Astrocyte of the cerebellum (primary cell): ENCODE measurements at places on chromosomes 3 and 15.

- no peak for DNase-seq
Measured at GRCh38 chr3:42080453-42080872, 10.7 kb upstream of the TRAK1 start.

DNA sequence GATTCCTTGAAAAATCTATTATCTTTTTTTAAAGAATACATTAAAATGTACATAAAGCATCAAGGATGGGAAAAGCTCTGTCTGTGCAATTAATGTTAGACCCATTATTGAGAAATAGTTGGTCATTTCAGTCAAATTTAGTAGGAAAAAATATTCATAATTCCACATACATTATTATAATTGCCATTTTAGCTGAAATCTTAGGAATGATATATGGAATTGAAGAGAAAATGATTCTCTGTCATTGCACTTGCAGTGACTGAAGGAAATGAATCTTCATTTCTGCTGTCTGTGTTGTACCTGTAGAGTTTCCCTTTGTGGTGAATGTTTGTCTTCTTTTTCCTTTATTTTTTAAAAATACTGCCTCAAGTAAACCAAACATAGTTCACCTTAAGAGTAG, 473.9 kb downstream of the C3orf38 start:
- no peak for DNase-seq

GRCh38 chr3:459311-459670, 262.7 kb downstream of the CHL1 start:
- no peak for DNase-seq

- DNase-seq: no peak
Measured at GRCh38 chr3:190912736-190913135, 50.2 kb upstream of the GMNC start.

- no peak for DNase-seq
Measured at GRCh38 chr15:73049564-73050215, 2.6 kb upstream of the NEO1 start.

GRCh38 chr15:69576948-69577351, 124.3 kb downstream of the RPLP1 start:
- no peak for DNase-seq

DNA sequence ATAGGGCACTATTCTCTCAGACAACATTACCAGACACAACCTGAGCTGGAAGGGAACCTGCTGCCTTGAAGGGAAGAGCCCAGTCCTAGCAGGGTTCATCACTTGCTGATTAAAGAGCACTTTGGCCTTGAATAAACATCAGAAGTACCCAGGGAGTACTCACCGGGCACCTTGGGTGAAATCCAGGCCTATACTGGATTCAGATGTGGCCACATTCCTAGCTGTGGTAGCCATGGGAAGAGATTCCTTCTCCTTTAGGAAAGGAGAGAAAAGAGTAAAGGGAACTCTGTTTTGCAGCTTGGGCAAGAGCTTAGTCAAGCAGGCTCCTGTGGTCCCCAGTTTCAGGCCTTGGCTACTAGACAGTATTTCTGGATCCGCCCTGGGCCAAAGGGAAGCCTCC, 195.0 kb downstream of the SPATA16 start:
- DNase-seq: no peak

DNA sequence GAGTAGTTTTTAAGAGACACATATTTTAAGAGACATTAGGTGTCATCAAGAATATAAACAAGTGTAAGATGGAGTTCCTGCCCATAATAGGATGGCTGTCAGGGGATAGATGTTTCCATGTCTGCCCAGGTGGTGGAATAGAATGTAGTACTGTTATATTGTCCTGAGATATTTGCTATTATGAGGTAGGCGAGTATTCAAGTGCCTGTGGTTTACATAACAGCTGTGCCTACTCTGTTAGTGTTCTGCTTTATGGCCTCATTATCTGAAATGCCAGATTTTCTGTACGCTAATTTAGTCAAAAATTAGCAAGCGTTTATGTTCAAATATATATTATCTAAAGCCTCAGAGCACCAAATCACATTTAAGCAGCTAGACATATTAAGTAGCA, 360.2 kb upstream of the ROPN1 start:
- DNase-seq: no peak

- DNase-seq: no peak
Measured at GRCh38 chr3:195085356-195086130, 185.4 kb downstream of the XXYLT1 start.

DNA sequence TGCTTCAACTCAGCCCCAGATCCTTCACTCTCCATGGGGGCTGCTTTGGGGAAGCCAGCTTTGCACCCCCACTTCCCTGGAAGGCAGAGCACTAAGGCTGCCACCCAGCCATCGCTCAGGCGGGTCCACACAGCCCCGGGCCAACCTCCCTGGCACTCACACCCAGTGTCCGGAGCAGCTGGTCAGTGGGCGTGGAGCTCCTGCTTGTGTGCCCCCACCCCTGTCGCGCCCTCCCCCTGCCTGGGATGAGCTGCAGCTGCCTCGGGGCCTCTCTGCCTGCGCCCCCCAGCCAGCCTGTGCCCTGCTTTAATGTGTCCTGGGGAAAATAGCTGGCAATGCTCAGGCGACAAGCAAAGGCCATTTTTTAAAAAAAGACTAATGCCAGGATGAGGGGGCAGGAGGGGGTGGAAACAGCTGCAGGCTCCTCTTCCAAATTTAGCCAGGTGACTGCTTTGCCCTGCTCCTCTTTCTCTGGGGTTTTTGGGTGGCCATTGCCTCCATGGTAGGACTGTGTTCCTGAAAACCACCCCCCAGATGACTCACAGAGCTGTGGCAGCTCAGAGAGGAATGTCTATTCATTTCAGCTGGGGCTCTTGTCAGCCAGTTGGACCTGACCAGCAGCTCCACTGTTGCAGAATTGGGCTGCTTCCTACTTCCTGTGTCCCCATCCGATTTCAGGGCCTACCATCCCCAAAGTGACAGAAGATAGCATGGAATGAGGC, 65.0 kb downstream of the CEMIP start:
- DNase-seq: no peak

DNA sequence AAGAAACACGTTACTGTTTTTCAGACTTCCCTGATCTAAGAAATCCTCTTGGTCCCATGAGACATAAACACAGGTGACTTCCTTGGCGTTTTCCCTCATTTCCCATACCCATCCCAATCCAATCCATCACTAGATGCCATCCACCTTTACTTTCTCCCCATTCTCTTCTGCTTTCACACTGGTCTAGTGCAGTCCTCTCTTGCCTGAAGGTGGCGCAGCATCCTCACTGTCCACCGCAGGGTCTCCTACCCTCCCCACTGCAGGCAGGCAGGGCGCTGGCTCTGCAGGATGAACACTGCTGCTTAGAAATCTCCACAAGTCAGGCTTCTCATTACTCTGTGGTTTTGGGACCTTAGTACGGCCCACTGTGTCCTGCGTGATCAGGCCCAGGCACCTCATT, 58.2 kb downstream of the RAB7A start:
- no peak for DNase-seq

- DNase-seq: no peak
Measured at GRCh38 chr3:77667901-77668300, 628.0 kb downstream of the ROBO2 start.

- no peak for DNase-seq
Measured at GRCh38 chr3:46599590-46599989, 12.7 kb upstream of the FAM240A start.

GRCh38 chr3:16795581-16795980, 89.2 kb upstream of the PLCL2 start:
- DNase-seq: no peak

GRCh38 chr15:90660195-90660998, 56.7 kb upstream of the BLM start:
- DNase-seq: peak; percentile 73

- no peak for DNase-seq
Measured at GRCh38 chr3:123638936-123639689, 54.3 kb upstream of the HACD2 start.

- no peak for DNase-seq
Measured at GRCh38 chr3:113623811-113624210, 72.6 kb downstream of the USF3 start.

DNA sequence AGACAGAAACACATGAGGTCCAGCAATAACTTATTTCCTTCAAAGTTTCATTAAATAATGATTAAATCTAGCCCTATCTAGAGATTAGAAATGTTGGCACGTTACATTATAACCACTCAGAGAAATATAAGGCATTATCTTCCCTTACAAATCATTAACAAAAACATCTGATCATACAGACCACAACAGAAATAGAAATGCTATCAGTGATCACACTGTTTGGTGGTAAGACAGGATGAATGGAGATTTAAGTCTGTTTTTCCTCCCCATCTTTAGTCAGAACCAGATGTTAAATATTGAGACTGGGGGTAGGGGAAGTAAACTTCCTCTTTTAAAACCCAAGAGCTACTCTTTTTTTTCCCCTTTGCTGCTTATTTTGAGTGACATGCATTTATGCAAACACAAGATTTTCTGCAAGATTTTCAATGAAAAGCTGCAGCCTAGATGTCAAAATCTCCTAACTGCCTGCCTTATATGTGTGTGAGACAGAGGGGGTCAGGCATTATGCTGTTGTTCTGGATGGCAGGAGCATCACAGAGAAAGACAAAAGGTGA, 70.4 kb downstream of the CBLB start:
- no peak for DNase-seq

- no peak for DNase-seq
Measured at GRCh38 chr15:78788016-78788660, 23.1 kb downstream of the ADAMTS7 start.

DNA sequence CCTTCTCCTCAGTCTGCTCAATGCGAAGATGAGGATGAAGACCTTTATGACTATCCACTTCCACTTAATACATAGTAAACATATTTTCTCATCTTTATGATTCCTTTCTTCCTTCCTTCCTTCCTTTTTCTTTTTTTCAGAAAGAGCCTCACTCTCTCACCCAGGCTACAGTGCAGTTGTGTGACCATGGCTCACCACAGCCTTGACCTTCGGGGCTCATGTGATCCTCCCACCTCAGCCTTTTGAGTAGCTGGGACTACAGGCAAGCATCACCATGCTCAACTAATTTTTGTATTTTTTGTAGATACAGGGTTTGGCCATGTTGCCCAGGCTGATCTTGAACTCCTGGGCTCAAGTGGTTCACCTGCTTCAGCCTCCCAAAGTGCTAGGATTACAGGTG, 52.0 kb upstream of the RAP2B start:
- no peak for DNase-seq

- no peak for DNase-seq
Measured at GRCh38 chr3:138356730-138357405, 8.5 kb downstream of the MRAS start.

DNA sequence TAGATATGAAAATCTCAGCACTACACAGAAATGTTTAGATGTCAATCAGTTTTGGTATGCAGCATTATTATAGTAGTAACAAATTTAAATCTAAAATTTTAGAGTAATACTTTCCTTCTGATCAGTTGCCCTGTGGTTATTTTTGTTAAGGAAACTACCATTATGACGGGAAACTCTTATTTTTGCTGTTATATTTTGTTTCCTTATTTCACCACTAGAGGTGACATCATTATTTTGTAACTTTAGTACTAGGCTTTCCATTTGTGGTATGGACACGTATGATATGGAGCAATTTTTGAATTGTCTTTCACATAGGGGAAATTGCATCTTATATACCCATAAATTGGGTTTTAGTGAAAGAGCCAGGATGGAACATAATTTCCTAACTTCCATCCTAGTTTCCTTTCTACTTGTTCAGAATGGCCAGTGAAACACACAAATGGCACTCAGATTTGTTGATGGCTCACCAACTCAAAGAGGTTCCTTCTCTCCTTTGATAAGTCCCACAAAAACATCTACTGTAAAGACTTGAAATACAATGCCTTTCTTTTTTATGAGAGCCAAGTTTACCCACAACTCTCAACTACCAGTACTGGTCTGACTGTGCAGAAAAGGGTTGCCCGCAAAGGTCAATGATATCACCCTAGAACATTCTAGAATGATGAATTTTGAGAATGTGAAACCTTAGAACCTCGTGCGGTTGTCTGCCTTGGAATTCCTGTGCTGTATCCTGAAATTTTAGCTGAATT, 19.4 kb upstream of the PPP4R2 start:
- no peak for DNase-seq

DNA sequence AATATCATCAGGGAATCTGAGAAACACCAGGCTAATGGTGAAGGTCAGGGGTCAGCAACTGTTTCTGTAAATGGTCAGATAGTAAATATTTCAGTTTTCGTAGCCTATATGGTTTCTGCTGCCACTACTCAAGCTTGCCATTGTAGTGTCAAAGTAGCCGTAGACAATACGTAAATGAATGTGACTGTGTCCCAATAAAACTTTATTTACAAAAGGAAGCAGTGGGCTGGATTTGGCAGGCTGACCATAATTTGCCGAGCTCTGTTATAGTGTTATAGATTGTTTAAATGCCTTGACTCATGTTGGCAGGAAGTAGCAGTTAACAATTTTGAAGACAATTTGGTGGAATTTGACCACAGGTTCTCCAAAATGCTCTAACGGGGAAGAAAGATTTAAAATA, 548.2 kb downstream of the FOXP1 start:
- peak; percentile 27 for DNase-seq

DNA sequence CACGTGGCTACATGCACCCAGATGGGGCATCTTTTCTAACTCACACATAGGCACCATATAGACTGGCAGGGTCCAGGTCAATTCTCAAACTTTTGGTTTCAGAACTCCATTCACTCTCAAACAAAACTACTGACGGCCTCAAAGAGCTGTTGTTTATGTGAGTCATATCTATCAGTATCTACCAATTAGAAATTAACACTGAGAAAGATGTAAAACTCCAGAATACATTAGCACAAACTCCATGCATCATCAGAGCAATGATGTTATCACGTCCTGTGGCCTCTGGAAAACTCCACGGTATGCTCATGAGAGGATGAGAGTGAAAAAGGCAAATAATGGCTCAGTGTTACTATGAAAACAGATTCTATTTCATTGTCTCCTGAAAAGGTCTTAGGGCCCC, 116.1 kb downstream of the NTRK3 start:
- DNase-seq: no peak

- no peak for DNase-seq
Measured at GRCh38 chr15:31571676-31572075, 245.0 kb downstream of the KLF13 start.

GRCh38 chr15:99729920-99730319, 3.3 kb downstream of the LYSMD4 start:
- no peak for DNase-seq

DNA sequence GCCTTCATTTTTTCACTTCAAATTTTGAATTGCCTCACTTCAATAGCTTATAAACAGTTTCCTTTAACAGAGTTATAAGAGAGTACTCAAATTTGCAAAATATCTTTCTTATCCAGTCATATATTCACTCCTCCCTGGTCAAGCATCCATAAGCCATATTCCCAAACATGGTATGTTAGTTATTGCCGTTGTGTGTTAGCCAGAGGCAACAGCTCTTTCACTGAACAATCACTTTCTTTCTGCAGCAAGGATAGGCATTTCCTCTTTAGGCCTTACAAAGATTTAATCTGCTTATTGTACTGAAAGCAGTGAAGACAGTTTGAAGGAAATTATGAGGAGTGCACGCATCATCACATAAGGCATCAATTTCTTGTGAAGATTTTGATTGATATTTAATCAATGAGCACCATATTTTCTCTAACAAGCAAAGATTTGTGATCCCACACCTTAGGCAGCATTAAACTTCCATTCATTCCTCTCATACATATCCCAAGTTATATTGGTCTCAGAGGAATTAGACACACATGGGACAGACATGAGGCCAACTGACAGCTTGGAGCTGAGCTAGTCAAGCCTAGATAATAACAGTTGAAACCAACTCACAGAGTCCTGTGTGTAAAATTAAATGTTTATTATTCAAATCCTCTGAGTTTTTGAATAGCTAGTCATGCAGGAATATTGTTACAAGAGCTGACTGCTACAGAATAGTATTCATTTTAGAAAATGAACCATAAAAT, 80.0 kb upstream of the EPHA6 start:
- DNase-seq: no peak

- DNase-seq: peak; percentile 92
Measured at GRCh38 chr3:100002599-100003350, 111.5 kb downstream of the FILIP1L start.

GRCh38 chr3:86929046-86929445, 61.9 kb downstream of the VGLL3 start:
- DNase-seq: no peak
